ENCODE measurements at places on chromosomes 2 and 18.

GRCh38 chr2:84766791-84767190 is 114.1 kb downstream of the TRABD2A start:
- no peak for DNase-seq

DNA sequence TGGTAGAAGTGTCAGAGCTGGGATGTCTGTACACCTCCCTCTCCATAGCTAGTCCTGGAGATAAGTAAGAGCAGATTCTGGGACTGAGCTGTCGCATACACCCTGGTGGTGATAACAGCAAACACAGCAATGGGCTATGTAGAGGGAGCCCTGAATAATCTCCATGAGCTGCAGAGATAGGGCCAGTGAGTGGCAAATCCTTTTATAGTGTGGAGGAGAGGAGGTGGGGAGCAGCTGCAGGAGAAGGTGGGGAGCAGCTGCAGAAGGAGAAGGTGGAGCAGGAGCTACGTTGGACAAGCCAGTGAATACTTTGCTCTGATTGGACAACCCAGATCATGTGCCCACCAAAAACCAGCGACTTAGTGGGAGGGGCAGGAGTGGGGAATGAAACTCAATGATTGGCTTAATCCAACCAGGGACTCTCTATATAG is 85.5 kb downstream of the TMEM247 start:
- no peak for DNase-seq

GRCh38 chr2:100235098-100235497 is 87.2 kb downstream of the LONRF2 start:
- DNase-seq, result no peak

GRCh38 chr2:193566276-193566675 is 1371.5 kb upstream of the TMEFF2 start:
- no peak for DNase-seq

GRCh38 chr2:206603243-206603642 is 39.0 kb upstream of the FAM237A start:
- peak; percentile 6 for DNase-seq

DNA sequence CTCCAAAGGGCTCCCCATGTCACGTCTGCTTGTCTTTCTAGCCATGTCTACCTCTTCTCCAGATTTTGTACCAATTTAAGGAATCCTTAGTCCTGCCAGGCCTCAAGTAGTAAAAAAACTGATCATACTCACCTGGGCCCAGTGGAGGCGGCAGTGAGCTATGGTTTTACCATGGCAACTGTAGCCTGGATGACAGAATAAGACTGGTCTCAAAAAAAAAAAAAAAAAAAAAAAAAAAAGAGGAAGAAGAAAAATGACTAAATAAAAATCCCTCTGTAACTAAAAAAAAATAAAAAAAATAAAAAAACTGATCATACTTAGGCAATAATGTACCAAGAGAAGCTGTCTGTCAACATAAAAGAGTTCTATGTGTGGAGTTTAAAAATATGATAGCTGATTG is 221.6 kb downstream of the NR4A2 start:
- DNase-seq, result no peak

GRCh38 chr2:19238440-19239060 is 119.9 kb downstream of the OSR1 start:
- peak; percentile 47 for DNase-seq

DNA sequence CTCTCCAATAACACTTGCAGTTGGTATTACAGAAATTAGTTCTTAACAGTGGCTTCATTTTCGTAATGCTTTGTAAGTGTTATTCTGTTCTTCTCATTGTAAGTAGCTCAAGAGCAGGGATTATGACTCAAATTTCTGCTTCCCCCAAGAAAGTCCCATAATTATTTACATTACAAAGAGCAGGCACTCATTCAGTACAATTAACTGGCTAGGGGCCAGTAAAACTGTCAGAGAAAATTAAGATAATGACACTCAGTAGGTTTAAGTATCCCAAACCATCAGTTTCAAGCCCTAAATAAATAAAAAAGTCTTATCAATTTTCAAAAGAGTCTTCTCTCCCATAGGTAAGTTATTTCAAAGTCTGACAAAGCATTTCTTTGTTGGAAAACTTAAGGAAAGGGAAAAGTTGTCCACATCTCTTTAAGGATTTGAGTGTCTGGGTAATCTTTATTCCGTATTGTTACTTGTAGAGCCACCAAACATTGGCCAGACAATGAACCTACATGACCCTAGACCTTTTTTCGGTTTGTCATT is 137.1 kb downstream of the ARHGAP28 start:
- DNase-seq, result peak; percentile 87

DNA sequence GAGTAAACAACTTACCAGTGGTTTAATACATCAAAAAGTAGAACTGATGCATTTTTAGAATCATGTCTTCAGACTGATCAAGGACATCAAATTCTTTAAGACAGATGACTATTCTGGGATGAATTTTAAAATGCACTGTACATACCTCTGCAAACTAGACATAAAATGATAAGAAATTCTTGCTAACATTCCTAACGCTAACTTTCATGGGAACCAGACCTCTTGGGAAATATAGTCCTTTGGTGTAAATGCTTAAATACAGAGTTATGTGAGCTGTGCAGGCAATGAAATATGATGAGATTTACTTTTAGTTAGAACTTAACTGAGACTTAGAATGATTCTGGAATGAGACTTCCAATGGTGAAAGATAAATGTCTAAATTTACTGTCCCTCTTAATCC is 562.0 kb downstream of the NR4A2 start:
- DNase-seq, result no peak

DNA sequence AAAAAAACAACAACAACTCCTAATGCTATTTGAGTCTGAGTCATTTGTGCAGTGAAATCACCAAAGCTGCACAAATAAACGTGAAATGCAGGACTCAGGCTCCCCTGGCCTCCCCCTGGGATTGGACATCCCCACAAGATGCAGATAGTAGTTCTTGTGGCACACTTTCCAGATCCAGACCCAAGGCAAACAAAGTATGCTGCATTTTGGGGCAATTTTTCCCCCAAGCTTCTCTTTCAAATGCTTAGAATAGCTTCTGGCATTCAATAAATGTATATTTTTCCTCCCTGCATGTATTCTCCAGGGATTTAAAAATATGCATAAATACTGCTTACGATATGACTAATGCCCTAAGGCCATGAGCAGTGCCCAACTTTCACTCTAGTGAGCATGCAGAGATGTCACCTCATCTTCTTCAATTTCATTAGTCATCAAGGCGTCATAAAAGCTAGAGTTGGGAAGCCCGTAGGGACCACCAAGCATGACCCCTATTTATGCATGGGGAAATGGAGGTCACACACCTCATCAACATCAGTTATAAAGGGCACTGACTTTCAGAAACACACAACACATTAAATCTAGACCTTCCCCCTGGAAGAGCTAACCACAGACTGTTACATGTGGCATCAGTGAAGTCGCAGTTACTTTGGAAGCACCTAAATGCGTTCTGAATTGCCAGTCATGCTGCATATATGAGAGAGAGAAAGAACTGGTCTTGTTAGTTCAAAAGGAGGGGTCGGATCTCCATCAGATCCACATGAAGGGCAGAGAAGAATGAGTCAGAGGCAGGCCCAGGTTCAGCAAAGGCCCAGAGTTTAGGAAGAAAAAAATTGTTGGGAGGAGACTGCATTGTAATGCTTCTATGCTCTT is 374.1 kb downstream of the LPIN1 start:
- DNase-seq, result no peak

DNA sequence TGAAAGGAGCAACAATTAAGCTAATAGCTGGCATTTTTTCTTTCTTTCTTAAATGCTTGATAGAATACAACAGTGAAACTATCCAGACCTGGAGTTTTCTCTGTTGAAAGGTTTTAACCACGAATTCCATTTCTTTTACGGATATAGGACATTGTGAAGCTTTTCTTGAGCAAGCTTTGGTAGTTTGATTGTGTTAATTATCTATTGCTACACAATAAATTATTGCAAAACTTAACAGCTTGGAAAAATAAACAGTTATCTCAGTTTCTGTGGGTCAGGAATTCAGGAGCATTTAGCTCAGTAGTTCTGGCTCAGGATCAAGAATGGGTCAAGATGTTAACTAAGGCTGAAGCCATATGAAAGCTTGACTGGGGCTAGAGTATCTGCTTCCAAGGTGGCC is 11.7 kb downstream of the PHOSPHO2 start:
- no peak for DNase-seq

DNA sequence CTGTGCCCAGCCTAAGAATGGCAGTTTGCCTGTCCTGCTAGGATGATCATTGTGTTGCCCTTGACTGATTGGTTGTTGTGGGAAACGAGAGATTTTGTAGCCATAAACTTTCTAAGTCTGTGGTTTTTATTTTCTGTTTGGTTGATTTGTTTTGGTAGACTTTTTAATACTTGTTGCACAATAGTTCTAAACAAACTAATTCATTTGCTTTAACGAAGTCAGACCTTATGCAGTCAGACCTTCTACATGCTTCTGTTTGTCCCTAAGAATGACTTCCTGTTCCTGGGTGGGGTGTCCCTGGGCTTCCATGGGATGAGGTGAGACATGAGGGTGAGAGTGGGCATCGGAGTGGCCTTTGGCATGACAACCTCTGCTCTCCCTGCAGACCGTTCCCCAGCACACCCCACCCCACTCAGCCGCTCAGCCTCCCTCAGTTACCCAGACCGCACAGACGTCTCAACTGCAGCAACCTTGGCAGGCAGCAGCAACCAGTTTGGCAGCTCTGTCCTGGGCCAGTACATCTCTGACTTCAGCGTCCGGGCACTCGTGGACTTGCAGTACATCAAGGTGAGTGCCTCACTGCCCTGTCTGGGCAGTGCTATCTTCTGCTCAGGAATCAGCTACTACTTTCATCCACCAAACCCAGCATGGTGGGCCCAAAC is 7.8 kb upstream of the CNNM3 start:
- DNase-seq, result no peak

- no peak for DNase-seq
Measured at GRCh38 chr18:46877329-46877987, 39.8 kb downstream of the PIAS2 start.

- DNase-seq, result no peak
Measured at GRCh38 chr2:43559391-43560230, 36.2 kb downstream of the THADA start.

DNA sequence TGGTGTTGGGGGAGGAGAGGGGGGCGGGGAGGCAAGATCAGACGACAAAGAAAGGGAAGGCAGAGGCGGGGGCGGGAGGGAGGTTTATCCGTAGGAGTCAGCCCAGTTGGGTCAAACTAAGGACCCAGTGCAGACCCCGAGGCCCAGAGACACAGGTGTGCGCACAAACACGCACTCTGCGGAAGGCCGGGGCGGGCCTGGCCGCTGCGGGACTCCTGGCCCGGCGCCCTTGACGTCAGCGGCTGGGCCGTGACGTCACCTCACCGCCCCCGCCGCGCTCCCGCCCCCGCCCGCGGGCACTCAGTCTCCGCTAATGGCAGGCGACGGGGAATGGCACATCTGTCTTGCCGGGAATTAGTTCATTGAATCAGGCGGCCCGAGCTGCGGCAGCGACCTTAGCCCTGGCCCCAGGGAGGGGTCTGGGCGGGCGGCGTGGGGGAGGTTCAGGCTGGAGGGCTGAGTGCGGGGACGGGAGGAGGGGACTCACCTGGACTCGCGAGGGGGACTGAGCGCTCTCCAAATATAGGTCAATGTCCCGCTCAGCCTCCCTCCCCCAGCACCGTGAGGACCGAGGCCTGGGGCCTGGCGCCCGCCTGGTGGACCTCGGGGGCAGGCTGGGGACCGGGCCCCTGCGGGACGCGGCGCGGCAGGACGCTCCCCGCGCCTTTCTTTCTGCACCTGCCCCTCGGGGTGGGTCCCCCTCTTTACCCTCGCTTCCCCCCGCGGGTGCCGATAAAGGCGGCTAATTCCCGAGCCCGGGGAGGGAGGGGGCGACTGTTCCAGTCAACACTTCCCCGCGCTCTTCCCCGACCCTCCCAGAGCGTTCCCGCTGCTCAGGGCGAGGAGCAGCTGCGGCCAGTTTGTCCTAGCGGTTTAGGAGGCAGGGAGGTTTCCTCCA is 15.5 kb upstream of the ECEL1 start:
- DNase-seq, result peak; percentile 34

DNA sequence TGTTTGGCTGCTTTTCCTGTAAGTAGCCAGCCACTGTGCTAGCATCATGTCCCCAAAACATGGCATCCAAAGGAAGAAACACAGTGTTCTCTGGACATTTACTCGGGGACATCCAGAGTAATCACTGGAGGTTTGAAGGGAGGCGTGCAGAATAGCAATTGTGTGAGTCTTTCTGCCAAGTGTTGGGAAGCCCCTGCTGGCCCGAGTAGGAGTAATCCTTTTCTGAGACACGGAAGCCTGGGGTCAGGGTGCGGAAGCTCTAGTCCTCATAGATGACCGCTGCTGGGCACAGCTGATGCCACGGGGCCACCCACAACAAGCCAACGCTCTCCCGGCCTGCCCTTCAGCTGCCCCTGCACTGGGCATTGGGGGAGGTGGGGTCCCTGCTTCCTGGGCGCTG is 24.8 kb upstream of the HDAC4 start:
- DNase-seq, result no peak

DNA sequence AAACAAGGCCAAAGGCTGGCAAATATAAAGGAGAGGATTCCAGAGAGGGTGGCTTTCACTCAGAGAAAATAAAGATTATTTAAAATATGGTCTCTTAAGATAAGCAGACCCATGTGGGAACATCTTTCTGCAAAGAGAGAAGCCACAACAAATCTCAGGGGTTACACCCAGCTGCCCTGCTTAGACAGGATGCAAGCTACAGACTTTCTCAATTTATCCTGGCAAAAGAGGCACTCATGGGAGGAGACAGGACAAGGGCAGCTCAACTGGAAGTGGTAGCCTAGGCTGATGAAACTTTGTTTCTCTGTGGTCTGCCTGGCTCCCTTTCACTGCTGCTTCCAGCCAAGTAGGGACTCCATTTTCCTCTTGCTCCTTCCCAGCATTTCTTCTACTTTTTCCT is 25.9 kb upstream of the SULT1C4 start:
- no peak for DNase-seq

- DNase-seq, result no peak
Measured at GRCh38 chr2:226174390-226174789, 625.2 kb downstream of the IRS1 start.

DNA sequence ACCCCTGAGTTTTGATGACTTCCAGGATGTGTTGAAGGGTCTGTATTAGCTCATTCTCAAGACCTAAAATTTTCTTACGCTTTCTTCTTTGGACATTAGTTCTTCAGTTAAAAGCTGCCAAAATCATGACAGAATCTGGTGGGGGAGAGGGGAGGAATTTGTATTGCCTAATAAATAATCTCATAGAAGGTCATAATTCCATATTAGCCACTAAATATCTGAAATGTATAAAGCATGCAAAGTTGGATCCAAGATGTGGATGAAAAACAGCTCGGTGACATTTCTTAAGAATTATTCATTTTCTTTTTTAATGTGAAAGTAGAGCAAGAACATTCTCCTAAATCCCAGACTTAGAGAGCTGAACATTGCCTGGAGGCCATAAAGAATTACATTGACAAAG is 120.1 kb downstream of the MMADHC start:
- no peak for DNase-seq

GRCh38 chr2:45435316-45435715 is 175.8 kb downstream of the SRBD1 start:
- peak; percentile 4 for DNase-seq

- no peak for DNase-seq
Measured at GRCh38 chr2:71457923-71458322, 4.6 kb downstream of the DYSF start.

GRCh38 chr2:219081701-219082331 is 21.1 kb upstream of the IHH start:
- DNase-seq, result no peak
